ENCODE measurements at places on chromosomes 7 and 10. TPM values are rescaled to one million over a fixed set of nuclear protein-coding genes. Genes with fewer than 3 reads are reported as not detected.

- no peak overlapping the region for H3K4me3 ChIP-seq
- no peak for DNase-seq
- no peaks in the 10 kb centered on the region for H3K4me1 ChIP-seq
- H3K36me3 ChIP-seq, result no peaks in the 10 kb centered on the region
- H3K27me3 ChIP-seq, result no peaks in the 10 kb centered on the region
- H3K27ac ChIP-seq, result no peak overlapping the region
These were observed 24.1 kb upstream of the PROSER2 start for GRCh38 chr10:11798845-11799735.

GRCh38 chr10:86163522-86164173 lies 202.9 kb downstream of the GRID1 start:
- DNase-seq, result no peak
- H3K4me1 ChIP-seq, result no peaks in the 10 kb centered on the region
- no peaks in the 10 kb centered on the region for H3K36me3 ChIP-seq
- no peak overlapping the region for H3K27ac ChIP-seq
- no peaks in the 10 kb centered on the region for H3K27me3 ChIP-seq

GRCh38 chr7:24138343-24138742 lies 145.6 kb upstream of the NPY start:
- peak; percentile 25 for DNase-seq
- H3K27me3 ChIP-seq, result no peaks in the 10 kb centered on the region
- H3K27ac ChIP-seq, result no peak overlapping the region
- no peaks in the 10 kb centered on the region for H3K36me3 ChIP-seq
- no peaks in the 10 kb centered on the region for H3K4me1 ChIP-seq
- no peak overlapping the region for H3K4me3 ChIP-seq

- H3K4me3 ChIP-seq, result no peak overlapping the region
- H3K4me1 ChIP-seq, result peaks cover 38% of the 10 kb centered on the region
- peak overlapping the region; percentile 47 for H3K27ac ChIP-seq
- H3K27me3 ChIP-seq, result no peaks in the 10 kb centered on the region
- DNase-seq, result no peak
These were observed 18.4 kb downstream of the TSPAN14 start for GRCh38 chr10:80472234-80473095.

- H3K27ac ChIP-seq, result no peak overlapping the region
- peak; percentile 72 for DNase-seq
- no peaks in the 10 kb centered on the region for H3K4me1 ChIP-seq
- H3K36me3 ChIP-seq, result peaks cover 32% of the 10 kb centered on the region
These were observed 13.3 kb downstream of the CYP2W1 start for GRCh38 chr7:996079-996872.

- no peak overlapping the region for H3K27ac ChIP-seq
- no peak for DNase-seq
- H3K4me1 ChIP-seq, result peaks cover 2% of the 10 kb centered on the region
- H3K4me3 ChIP-seq, result no peak overlapping the region
- H3K27me3 ChIP-seq, result no peaks in the 10 kb centered on the region
These were observed 19.0 kb upstream of the ABI1 start for GRCh38 chr10:26879744-26880143.

GRCh38 chr10:11551916-11552602 lies 59.4 kb downstream of the USP6NL start:
- H3K4me3 ChIP-seq, result no peak overlapping the region
- H3K36me3 ChIP-seq, result no peaks in the 10 kb centered on the region
- peak overlapping the region; percentile 67 for H3K27ac ChIP-seq
- DNase-seq, result no peak
- no peaks in the 10 kb centered on the region for H3K27me3 ChIP-seq

- no peaks in the 10 kb centered on the region for H3K36me3 ChIP-seq
- H3K27me3 ChIP-seq, result no peaks in the 10 kb centered on the region
- H3K27ac ChIP-seq, result no peak overlapping the region
- H3K4me1 ChIP-seq, result peaks cover 6% of the 10 kb centered on the region
- peak; percentile 37 for DNase-seq
These were observed 111.5 kb downstream of the LRMDA start for GRCh38 chr10:75542906-75543305.

GRCh38 chr10:63281967-63282366 lies 148.8 kb downstream of the NRBF2 start:
- no peaks in the 10 kb centered on the region for H3K4me1 ChIP-seq
- no peaks in the 10 kb centered on the region for H3K36me3 ChIP-seq
- no peak overlapping the region for H3K27ac ChIP-seq

DNA sequence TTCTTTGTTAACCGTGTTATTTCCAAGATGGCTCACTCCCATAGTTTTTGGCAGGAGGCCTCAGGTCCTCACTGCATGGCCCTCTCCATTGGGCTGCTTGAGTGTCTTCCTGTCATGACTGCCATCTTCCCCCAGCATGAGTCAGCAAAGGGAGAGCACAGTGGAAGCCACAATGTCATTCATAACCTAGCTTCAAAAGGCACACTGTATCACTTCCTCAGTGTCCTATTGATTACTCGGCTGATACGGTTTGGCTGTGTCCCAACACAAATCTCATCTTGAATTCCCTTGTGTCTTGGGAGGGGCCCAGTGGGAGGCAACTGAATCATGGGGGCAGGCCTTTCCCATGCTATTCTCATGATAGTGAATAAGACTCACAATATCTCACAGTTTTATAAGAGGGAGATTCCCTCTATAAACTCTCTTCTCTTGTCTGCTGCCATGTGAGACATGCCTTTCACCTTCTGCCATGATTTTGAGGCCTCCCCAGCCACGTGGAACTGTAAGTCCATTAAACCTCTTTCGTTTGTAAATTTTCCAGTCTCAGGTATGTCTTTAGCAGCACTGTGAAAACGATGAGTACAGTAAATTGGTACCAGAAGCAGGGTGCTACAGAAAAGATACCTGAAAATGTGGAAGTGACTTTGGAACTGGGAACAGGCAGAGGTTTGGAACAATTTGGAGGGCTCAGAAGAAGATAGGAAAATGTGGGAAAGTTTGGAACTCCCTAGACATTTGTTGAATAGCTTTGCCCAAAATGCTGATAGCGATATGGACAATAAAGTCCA lies 106.5 kb downstream of the PRLHR start:
- H3K27me3 ChIP-seq, result no peaks in the 10 kb centered on the region
- H3K27ac ChIP-seq, result no peak overlapping the region
- H3K36me3 ChIP-seq, result no peaks in the 10 kb centered on the region
- no peak for DNase-seq

DNA sequence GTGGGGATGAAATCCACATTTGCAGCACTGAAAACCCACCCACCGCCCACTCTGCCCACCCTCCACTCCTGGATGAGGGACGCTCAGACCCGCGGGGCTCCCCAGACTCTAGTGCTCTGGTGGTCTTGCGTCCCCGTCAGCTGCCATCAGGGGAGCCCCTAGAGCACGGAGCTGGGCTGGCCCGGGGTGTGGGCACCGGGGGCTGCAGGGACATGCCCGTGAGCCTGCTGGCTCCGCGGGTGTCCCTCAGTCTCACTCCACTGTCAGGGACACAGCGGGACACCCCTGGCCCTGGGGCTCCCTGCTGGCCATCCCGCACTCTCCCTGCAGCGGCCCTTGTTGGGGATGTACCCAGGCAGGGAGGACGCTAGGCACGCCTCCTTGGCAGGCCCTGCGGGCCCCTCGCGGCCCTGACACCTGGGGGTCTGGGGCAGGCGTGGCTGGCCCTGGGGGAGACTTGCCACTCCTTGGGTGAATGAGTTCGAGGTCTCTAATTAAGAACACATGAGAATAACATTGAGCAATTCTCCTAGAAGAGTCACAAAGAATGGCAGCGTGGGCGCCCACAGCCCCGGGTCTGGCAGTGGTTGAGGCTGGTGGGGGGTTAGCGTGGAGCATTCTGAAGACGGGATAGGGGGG lies 64.2 kb downstream of the CFAP46 start:
- H3K4me1 ChIP-seq, result no peaks in the 10 kb centered on the region
- no peak overlapping the region for H3K27ac ChIP-seq
- H3K27me3 ChIP-seq, result peaks cover 74% of the 10 kb centered on the region
- H3K36me3 ChIP-seq, result no peaks in the 10 kb centered on the region
- H3K4me3 ChIP-seq, result no peak overlapping the region

DNA sequence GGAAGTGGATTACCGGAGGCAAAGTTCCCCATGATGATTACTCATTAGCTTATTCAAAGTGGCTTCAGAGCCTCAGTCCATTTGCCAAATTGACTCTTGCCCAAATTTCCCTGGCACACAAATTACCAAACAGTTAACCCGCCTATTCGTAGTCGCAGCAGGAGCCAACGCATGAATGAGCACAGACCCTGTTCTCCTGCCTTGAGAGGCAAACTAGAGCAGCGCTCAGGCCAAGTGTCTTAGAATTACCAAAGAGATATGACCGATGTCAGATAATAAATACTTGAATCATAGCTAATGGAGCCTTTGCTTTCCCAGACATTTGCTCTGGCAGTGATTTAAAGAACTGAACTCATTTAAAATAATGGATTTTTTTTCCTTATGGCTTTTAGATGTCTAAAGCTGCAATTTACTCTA lies 64.9 kb downstream of the CTTNBP2 start:
- H3K27me3 ChIP-seq, result no peaks in the 10 kb centered on the region
- no peak overlapping the region for H3K4me3 ChIP-seq
- H3K4me1 ChIP-seq, result no peaks in the 10 kb centered on the region

- H3K27me3 ChIP-seq, result no peaks in the 10 kb centered on the region
- H3K27ac ChIP-seq, result no peak overlapping the region
- DNase-seq, result no peak
These were observed 139.5 kb downstream of the MAPK8 start for GRCh38 chr10:48445932-48446331.

DNA sequence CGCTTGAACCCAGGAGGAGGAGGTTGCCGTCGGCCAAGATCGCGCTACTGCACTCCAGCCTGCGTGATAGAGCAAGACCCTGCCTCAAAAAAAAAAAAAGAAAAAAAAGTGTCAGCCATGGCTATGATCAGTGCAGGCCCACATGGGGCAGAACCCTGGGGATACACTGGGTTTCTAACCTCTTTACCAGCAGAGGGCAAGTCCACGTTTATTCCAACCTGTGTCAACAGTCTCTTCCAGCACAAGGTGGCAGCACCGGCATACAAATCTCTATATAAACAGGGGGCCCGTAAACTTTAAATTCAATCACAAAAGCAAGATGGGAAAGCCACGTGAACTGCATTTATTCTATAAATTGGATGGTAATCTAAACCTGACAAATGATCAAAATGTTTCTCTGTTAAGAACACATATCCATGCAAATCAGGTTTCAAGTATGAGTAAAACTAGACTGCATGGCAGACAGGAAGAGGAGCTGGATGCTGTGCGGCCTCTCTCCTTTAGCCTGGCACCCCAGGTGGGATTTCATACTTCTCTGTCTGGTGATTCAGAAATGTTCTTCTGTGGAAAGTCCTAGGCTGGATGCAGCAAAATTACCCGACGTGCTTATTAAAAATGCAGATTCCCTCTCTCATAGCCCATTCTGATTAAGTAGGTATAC lies 60.0 kb upstream of the STEAP1B start:
- no peaks in the 10 kb centered on the region for H3K27me3 ChIP-seq
- peaks cover 47% of the 10 kb centered on the region for H3K4me1 ChIP-seq
- H3K36me3 ChIP-seq, result no peaks in the 10 kb centered on the region
- H3K4me3 ChIP-seq, result no peak overlapping the region

GRCh38 chr10:74486659-74487058 lies 335.6 kb downstream of the ADK start:
- H3K36me3 ChIP-seq, result no peaks in the 10 kb centered on the region
- no peak overlapping the region for H3K27ac ChIP-seq
- H3K4me1 ChIP-seq, result no peaks in the 10 kb centered on the region
- H3K4me3 ChIP-seq, result no peak overlapping the region
- no peak for DNase-seq

- H3K36me3 ChIP-seq, result no peaks in the 10 kb centered on the region
- H3K27me3 ChIP-seq, result no peaks in the 10 kb centered on the region
- peaks cover 21% of the 10 kb centered on the region for H3K4me1 ChIP-seq
- no peak overlapping the region for H3K4me3 ChIP-seq
- peak overlapping the region; percentile 81 for H3K27ac ChIP-seq
These were observed 46.8 kb downstream of the HIPK2 start for GRCh38 chr7:139730746-139731612.

DNA sequence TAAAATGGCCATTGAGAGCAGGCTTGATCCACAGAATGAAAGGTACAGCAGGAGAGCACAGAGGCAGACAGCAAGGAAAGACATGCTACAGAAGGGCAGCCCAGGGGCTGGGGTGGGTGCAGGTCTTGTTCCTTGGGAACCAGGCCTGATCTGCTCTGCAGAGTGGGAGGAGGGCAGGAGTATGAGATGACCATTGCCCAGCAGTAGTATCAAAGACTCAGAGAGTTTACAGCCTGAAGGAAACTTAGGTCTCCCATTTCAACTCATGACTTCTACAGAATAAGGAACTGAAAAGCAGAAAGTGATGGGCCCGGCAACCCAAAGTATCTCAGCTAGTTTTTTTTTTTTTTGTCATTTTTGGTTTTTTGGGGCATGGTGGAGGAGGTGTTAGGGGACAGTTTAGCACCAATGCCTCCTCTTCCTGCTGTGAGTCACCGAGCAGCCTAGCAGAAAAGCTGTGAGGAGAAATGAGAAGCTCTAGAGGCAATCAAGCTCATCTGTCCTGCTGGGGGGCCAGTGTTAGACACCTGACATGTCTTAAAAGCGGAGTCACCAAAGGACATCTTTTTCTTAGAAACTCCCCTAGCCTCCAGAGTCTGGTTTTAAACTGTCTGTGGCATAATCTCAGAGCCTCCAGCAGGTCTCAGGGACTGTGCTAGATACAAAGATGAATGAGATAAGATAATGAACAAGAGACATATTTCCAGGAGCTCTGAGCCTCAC lies 34.3 kb upstream of the HERPUD2 start:
- H3K4me1 ChIP-seq, result no peaks in the 10 kb centered on the region
- no peak overlapping the region for H3K4me3 ChIP-seq
- H3K36me3 ChIP-seq, result no peaks in the 10 kb centered on the region

- H3K36me3 ChIP-seq, result no peaks in the 10 kb centered on the region
- peaks cover 10% of the 10 kb centered on the region for H3K4me1 ChIP-seq
These were observed 205.7 kb downstream of the KIAA1217 start for GRCh38 chr10:24414597-24414996.

- no peaks in the 10 kb centered on the region for H3K4me1 ChIP-seq
- no peak overlapping the region for H3K4me3 ChIP-seq
- no peak for DNase-seq
- no peaks in the 10 kb centered on the region for H3K27me3 ChIP-seq
These were observed 32.3 kb downstream of the SUV39H2 start for GRCh38 chr10:14910953-14911352.

DNA sequence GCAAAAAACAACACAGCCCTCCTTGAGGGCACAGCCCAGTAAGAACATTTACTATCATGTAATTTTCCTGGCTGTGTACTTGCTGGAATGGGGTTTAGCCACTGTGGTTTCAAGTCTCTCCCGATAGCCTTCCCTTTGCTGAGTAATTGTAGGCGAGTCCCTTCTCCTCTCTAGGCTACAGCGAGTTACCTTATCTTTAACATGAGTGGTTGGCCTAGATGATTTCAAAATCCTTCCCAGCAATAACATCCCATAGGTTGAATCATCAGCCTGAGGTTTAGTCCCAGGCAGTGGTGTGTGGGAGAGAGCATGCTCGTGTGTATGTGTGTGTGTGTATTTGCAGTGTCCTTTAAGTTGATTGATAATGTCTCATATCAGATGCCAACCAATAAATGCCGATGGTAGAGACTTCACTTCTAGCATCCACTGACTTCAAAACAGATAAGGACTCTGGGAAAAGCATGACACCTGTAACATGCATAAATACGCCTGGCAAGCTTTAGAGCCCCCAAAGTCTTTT lies 142.9 kb upstream of the ZMIZ1 start:
- H3K36me3 ChIP-seq, result no peaks in the 10 kb centered on the region
- H3K4me3 ChIP-seq, result no peak overlapping the region
- no peaks in the 10 kb centered on the region for H3K27me3 ChIP-seq
- no peak overlapping the region for H3K27ac ChIP-seq
- no peaks in the 10 kb centered on the region for H3K4me1 ChIP-seq
- DNase-seq, result no peak

Gene POLR3A
- total RNA-seq, result 14.1 TPM

Gene GIMAP7
- 16.7 TPM for total RNA-seq

Gene POT1
- total RNA-seq, result 18.1 TPM

Gene NODAL
- not detected for total RNA-seq

Gene H2BK1
- not detected for total RNA-seq

Gene TLL2
- 0.47 TPM for total RNA-seq

Gene ITPRID1
- total RNA-seq, result 0.60 TPM
